Esophagus squamous epithelium (tissue), 5 donors: ENCODE measurements at places on chromosomes 6 and 20.

GRCh38 chr6:7568021-7568420, 22.0 kb upstream of the SNRNP48 start:
- DNase-seq, result no peak

DNA sequence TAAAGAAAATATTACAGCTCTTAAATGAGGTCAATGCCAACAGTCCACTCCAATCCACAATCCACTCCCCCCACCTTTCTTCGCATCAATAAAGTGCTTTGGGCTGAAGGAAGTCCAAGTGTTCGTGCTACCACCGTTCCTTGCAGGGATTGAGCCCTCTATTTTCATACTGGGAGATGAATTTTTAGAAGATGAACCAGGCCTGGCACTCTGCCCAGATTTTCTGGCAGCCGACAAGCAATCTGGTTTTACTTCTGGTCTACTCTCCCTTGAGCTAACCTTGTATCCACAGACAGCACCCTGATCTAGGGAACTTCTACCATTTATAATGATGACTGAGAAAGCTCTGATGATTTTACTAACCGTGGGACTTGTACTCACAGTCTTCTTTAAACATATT, 72.3 kb downstream of the BTBD9 start:
- no peak for DNase-seq

DNA sequence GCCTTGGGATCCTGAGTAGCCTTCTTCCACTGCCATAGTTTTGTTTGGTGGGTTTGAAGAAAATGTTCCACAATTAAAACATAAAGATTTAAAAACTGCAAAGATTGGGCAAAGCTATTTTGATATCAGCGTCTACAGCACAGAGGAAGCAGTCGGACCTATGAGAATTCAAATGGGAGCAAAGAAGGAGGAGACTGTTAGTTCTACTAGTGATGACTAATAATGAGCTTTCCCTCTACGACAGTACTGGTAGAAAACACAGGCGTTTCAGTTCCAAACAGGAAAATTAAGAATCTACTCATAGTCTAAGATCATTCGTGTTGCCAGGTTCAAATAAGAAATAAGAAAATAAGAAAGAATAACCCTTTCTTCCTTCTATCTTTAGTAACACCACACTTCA, 121.2 kb downstream of the INSM1 start:
- no peak for DNase-seq

GRCh38 chr20:61902221-61902869, 163.3 kb downstream of the TAF4 start:
- no peak for DNase-seq

DNA sequence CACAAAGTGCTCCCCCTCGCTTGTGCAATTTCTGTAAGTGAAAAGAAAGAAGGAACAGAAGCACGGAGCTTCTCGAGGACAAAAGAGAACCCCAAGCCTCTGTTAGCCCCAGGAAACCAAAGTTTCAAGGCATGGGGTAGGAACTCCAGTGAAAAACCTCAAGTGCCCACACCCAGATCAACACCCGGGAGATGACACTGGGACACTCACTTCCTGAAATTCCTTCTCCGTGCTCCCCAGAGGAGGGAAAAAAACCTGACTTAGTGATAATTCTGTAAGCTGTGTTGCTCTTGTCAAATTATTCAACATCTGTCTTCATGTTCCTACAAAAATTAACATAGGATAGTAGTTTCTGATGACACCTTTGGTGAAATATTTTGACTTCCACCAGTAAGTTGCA, 4.6 kb downstream of the MDGA1 start:
- no peak for DNase-seq

DNA sequence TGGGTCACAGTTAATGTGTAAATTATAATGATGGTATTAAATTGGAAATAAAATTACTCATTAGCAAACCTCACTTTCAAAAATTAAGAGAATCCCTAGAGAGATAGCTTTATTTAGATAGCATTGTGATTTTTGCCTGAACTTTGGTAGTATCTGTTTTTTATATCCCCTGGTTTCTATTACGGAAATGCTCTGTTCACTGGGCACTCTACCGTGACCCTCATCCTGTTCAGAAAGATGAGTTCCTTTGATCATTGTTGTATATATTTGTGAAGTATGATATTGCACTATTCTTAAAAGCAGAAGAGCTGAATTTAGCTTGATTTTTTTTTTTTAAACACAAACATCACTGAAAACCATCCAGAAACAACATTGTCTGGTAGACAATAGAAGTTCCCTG, 1143.8 kb upstream of the MAP3K7 start:
- no peak for DNase-seq

DNA sequence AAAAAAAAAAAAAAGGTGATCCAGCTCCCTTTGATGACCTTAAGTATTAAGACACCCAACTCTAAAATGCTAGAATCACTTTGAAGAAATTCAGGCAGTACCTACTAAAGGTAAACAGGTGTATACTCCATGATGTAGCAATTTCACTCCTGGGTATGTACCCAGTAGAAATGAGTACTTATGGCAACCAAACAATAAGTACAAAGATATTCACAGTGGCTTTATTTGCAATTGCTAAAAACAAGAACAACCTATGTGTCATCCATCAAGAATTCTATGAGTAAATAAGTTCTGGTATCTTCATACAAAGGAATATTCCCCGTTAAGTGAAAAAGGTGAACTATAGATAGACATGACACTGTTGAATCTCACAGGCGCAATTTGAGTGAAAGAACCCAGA, 29.4 kb downstream of the MDGA1 start:
- no peak for DNase-seq

DNA sequence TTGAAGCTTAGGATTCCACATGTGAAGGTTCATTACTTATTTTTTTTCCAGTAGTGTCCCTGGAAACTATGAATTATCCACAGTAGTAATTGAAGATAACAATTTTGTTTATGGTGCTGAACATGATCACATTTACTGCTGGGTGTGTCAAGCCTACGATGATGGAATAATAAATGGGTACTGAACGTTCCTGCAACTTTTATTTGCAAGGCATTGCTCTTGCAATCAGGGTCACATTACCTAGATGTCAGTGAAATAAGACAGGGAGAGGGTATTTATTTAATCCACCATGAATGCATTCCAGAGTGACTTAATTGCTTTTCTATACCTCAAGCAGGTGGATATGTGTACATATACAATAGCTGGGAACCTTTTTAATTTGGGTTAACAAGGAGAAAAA, 27.0 kb upstream of the MLIP start:
- no peak for DNase-seq

- DNase-seq, result no peak
These were observed 42.5 kb upstream of the CD93 start for GRCh38 chr20:23128461-23129125.

- DNase-seq, result no peak
These were observed 326.1 kb upstream of the ARID1B start for GRCh38 chr6:156451088-156451487.

DNA sequence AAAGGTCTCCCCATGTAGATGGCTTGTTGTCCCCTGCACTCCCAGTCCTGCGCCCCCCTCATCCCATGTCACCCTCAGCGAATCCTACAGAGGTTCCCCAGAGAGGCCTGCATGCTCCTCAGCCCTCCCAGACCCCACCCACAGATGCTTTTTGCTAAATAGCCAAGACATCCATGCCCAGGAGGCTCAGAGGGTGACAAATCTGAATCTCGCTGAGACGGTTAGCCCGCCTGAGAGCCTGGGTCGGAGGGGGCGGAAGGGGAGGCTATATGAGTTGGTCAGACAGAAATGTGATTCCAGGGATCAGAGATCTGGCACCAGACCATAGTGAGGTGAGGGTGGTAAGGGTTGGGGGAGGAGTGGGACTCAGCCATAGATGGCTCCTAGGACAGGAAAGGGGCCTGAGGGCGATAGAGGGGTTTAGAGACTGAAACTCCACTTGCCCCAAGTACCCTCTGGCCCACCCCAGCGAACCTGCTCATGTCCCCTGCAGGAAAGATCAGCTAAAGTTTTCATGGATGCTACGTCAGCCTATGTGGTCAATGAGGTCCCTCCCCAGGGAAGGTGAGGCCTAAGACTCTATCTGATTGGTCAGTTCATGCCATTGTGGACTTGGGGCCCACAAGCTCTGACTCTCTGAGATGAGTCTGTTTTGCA, 33.2 kb downstream of the TFEB start:
- no peak for DNase-seq

DNA sequence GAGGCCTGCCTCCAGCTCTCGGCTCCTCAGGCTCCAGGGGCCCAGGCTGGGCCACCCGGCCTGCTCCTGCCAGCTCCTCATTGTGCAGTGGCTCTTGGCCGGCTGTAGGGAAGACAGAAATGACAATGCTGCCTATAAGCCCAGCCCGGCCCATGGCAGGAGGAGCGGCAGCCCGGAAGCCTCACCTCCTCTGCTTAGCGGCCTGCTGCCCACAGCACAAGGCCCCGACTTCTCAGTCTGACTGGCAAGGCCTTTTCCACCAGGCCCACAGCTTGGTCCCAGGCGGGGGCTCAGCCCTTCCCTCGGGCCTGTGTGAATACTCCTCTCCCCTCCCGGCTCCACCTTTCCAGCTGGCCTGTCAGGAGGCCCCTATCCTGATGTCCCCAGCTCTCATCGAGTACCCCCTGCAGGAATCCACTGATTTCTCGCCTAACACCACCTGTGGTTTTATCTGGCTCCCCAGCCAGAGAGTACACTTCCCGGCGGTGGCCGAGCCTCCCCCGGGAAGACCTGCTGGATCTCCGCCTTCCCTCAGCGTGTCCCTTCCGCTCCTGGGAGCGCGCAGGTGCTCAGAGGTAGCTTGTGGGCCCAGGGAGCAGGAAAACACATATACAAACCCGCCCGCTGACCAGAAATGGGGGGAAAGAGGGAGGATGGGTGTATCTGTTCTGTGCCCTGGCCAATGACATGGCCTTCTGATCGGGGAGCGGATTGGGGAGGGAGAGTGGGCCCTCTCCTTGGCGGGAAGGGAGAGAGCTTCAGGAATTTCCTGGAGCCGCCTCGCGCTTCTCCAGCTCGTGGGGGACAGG, 963 bp downstream of the DDRGK1 start:
- DNase-seq, result no peak

DNA sequence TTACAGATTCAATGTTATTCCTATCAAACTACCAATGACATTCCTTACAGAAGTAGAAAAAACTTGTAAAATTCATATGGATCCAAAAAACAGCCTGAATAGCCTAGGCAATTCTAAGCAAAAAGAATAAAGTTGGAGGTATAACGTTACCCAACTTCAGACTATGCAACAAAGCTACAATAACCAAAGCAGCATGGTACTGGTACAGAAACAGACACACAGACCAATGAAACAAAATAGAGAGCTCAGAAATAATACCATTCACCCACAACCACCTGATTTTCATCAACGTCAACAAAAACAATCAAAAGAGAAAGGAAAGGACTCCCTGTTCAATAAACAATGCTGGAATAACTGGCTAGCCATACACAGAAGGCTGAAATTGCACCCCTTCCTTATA, 17.2 kb upstream of the PLN start:
- DNase-seq, result no peak

- no peak for DNase-seq
These were observed 1.8 kb downstream of the HSD17B8 start for GRCh38 chr6:33206027-33206863.

- DNase-seq, result no peak
These were observed 47.3 kb upstream of the LRFN2 start for GRCh38 chr6:40634429-40634828.

DNA sequence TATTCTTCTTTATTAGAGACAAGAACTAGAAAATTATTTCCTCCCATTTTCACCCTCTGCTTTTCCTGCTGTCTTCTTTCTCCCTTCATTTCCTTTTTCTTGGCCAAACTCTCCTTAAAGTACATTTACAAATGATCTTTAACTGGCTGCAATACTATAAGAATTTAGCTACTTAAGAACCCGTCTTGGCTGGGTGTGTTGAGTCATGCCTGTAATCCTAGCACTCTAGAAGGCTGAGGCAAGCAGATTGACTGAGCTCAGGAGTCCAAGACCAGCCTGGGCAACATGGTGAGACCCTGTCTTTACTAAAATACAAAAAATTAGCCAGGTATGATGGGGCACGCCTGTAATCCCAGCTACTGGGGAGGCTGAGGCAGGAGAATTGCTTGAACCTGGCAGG, 39.3 kb upstream of the SRPK1 start:
- no peak for DNase-seq

DNA sequence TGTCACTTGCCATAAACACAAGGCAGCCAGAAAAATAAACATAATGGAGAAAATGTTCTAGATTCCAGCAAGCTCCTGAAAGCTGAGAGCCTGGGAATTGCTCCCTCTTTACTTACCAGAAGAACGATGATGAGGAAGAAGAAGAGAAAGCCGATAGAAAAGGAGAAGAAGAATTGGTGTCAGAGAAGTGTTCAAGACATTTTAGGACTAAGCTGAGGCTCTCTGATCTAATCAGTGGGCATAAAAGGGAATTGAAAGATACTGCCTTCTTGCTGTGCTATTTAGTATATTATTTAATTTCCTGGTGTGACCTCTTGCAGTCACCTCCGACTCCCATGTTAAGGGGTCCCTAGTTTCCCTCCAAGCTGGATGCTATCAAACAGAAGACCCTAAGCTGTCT, 316.6 kb upstream of the JARID2 start:
- no peak for DNase-seq

GRCh38 chr6:3868544-3868943, 19.4 kb downstream of the FAM50B start:
- no peak for DNase-seq

- DNase-seq, result no peak
These were observed 63.9 kb downstream of the FARS2 start for GRCh38 chr6:5325173-5325572.

DNA sequence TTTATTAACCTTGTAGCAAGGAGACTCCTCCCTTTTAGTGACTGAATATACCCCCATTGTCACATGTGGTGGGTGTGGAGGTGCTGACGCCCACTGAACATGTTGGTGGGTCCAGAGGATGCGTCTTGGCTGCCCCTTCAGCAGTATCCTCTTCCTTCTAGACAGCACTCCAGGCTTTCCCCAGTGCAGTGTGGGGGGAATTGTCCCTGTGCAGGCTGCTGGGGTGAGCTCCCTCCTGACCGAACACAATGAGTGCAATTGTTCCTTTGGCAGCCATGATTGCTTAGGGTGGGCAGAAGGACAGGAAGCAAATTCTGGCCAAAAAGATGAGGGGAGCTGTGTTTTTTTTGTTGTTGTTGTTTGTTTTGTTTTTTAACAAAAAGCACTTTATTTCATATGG, 209.3 kb upstream of the PDE10A start:
- DNase-seq, result no peak

DNA sequence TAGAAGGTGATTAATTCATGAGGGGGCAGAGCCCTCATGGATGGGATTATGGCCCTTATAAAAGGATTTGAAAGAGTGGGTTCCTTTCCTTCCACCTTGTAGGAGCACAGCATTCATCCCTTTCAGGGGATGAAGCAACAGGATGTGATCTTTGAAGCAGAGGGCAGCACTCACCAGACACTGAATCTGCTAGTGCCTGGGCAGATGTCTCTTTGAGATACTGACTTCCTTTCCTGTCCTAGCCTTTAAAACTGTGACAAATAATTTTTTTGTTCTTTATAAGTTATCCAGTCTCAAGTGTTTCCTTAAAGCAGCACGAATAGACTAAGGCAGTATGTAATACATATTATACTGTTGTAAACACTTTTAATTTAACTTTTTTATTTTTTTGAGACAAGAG, 538.6 kb upstream of the RNF217 start:
- no peak for DNase-seq
